ENCODE measurements at places on chromosomes 4 and X.

DNA sequence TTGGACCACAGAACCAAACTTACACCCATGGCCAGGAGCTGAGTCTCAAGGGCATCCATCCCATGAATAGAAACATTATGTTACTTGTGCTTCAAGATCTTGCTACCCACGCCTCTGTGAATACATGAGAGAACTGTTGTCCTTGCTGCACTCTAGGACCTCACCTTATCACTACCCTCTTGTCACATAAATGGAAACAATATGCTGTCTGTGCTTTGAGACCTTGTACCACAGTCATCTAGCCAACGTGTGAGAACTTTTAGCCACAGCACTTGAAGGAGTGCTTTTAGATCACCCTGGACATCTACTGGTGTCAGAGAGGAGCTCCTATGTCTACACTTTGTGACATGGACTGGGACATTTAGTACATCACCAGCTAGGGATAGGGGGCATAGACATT lies 30.7 kb upstream of the HUWE1 start:
- H3K4me3 ChIP-seq, result no peak overlapping the region
- H3K27me3 ChIP-seq, result no peaks in the 10 kb centered on the region
- H3K27ac ChIP-seq, result no peak overlapping the region
- DNase-seq, result no peak
- no peaks in the 10 kb centered on the region for H3K36me3 ChIP-seq

DNA sequence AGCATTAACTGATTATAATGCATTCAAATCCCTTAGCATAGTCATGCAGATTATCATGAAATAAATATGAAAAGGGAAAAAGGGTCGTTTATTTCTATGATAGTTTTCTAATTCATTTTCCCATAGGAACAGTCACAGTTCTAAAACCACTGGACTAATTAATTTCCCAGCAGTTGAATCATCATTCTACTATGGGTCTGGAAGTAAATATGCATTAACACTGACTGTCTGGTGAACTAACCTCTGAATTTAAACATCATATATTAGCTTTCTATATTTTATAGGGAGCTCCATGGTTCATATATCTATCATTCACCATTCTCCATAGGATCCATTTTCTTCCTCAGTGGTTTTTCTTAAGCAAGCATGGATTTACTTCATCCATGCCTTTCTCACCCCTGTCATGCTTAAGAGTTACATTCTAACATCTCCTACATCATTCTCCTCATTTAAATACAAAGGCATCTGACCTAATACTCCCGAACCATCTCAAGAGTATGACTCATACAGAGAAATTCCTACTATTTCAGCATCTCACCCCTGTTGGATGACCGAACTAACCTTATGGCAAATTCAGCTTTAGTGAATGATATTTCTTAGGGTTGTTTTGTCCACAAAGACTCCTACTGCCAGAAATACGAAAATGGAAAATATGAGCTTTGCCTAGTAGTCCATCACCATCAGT lies 198.7 kb upstream of the ADAMTS3 start:
- no peaks in the 10 kb centered on the region for H3K4me1 ChIP-seq
- H3K27me3 ChIP-seq, result no peaks in the 10 kb centered on the region
- no peak for DNase-seq
- no peak overlapping the region for H3K4me3 ChIP-seq

DNA sequence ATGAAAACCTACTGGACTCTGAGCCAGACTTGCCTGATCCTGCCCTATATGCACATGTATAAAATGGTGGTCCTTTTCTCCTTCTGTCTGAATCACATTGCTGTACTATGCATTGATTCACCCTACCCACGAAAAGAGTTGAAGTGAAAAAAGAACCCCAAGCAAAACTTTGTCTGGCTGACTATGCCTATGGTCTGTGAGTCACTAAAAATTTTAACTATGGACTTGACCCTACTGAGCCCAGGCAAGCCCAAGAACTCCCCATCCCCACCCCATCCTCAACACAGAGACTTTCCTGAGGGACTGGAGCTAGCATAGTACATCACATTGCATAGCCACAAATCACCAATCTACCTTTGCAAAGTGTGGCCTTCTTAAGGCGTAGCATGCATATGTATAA lies 116.6 kb upstream of the TENM3 start:
- DNase-seq, result no peak
- H3K27ac ChIP-seq, result no peak overlapping the region
- no peaks in the 10 kb centered on the region for H3K4me1 ChIP-seq
- H3K4me3 ChIP-seq, result no peak overlapping the region
- H3K27me3 ChIP-seq, result no peaks in the 10 kb centered on the region

DNA sequence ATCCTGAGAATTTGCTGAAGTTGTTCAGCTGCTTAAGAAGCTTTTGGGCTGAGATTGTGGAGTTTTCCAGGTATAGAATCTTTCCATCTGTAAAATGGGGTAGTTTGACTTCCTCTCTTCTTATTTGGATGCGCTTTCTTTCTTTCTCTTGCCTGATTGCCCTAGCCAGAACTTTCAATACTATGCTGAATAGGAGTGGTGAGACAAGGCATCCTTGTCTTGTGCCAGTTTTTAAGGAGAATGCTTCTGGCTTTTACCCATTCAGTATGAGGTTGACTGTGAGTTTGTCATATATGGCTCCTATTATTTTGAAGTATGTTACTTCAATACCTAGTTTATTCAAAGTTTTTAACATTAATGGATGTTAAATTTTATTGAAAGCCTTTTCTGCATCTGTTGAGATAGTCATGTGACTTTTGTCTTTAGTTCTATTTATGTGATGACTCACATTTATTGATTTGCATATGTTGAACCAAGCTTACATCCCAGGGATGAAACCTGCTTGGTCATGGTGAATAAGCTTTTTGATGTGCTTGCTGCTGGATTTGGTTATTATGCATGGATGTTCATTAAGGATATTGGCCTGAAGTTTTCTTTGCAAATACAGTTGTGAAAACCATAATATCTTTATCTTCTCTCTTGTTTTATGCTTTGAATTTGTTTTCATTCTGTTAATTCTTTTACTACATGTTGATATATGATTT lies 573.8 kb upstream of the NDST4 start:
- H3K4me3 ChIP-seq, result no peak overlapping the region
- H3K4me1 ChIP-seq, result no peaks in the 10 kb centered on the region
- no peak overlapping the region for H3K27ac ChIP-seq
- no peaks in the 10 kb centered on the region for H3K27me3 ChIP-seq

- DNase-seq, result no peak
- no peaks in the 10 kb centered on the region for H3K36me3 ChIP-seq
- no peaks in the 10 kb centered on the region for H3K4me1 ChIP-seq
- no peaks in the 10 kb centered on the region for H3K27me3 ChIP-seq
- H3K4me3 ChIP-seq, result no peak overlapping the region
These were observed 1187.8 kb downstream of the TECRL start for GRCh38 chr4:63221477-63221876.

DNA sequence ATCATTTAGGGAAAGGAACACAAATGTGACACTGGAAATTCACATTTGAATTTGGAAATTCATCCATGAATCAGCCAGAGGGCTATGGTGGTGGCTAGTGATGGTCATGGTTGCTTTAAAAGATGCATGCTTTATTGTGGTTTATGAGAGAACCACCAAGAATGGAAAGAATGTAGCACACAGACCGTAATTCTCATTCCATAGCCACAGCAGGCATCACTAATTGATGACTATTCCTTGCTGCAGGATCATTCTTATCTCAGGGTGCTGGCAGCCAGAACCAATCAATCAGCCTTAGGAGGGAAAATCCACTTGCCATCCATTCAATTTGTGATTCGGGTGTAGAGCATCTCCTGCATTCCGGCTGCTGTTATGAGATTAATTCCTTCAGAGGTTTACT lies 115.6 kb downstream of the DHRSX start:
- H3K36me3 ChIP-seq, result no peaks in the 10 kb centered on the region
- H3K4me1 ChIP-seq, result no peaks in the 10 kb centered on the region
- no peak overlapping the region for H3K27ac ChIP-seq
- H3K27me3 ChIP-seq, result no peaks in the 10 kb centered on the region
- no peak for DNase-seq

DNA sequence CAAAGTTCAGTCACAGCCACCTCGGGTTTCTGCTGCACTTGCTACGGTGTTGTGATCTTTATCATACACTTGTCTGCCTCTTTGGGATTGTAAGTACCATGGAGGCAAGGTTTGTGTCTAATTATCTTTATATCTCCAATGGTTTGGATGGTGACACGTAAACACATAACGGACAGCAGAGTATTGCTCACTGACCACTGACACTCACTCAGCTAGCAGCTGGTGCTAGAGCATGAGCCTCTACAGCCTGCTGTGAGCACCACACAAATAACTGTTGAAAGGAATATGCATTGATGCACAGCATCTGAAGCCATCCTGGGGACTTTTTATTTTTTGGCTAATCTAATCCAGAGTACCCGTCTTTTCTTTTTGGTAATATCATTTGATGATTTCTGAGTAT lies 156.0 kb downstream of the DCLK2 start:
- H3K4me1 ChIP-seq, result peaks cover 31% of the 10 kb centered on the region
- no peaks in the 10 kb centered on the region for H3K27me3 ChIP-seq
- no peak overlapping the region for H3K27ac ChIP-seq
- no peak overlapping the region for H3K4me3 ChIP-seq
- DNase-seq, result no peak

DNA sequence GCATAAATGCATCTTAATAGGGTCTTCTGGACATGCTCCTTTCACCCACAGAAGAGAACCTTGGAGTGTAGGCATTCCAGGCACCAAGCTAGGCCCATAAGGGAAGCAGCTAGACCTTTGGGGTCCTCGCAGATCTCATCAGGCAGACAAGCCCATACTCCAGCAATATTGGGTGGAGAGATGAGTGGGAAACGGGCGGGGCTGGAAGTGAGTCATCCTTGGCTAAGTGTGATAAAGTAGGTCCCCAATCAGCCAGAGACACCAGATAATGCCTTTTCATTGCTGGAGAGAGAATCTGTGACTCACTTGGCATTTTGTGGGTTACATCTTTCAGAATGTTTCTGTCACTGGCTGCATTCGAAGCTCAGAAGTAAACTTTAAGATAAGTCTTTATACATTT lies 133.3 kb upstream of the MBNL3 start:
- no peaks in the 10 kb centered on the region for H3K27me3 ChIP-seq
- H3K27ac ChIP-seq, result no peak overlapping the region
- DNase-seq, result no peak
- no peaks in the 10 kb centered on the region for H3K4me1 ChIP-seq
- H3K36me3 ChIP-seq, result no peaks in the 10 kb centered on the region
- H3K4me3 ChIP-seq, result no peak overlapping the region

DNA sequence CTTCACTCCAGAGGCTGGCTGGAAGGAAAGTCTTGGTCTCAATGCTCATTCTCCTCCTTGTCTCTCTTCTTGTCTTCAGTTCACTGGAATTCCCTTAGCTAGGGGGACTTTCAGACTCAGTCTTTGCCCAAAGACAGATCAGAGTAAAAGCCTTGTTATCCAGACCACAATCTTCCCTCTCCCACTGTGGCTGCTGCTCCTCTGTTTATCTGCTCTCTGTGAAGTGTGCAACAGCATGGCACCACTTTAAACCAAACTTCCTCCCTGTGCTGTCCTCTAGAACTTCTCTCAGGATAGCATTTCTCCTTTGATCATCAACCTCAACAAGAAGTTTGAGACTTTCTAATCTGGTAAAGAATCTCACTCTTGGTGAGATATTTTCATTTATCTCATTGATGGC lies 530.1 kb upstream of the SLIT2 start:
- H3K4me3 ChIP-seq, result no peak overlapping the region
- no peaks in the 10 kb centered on the region for H3K27me3 ChIP-seq
- H3K4me1 ChIP-seq, result no peaks in the 10 kb centered on the region
- H3K36me3 ChIP-seq, result no peaks in the 10 kb centered on the region
- H3K27ac ChIP-seq, result no peak overlapping the region

DNA sequence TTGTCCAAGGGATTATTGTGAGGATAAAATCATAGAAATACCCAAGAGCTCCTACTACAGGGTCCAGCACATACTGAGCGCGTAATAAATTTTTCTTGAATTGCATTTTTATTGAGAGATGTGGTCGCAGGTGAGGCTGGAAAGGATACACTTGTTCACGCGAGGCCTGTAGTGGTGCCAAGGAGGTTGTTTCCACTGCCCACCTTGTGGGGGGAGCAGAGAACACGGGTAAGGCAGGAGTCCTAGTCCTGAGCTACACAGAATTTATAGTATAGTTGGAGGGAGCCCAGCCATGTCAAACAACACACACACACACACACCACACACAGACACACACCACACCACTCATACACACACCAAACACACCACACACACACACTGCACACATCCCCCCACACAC lies 31.8 kb upstream of the CYP4V2 start:
- H3K4me3 ChIP-seq, result no peak overlapping the region
- H3K4me1 ChIP-seq, result no peaks in the 10 kb centered on the region
- no peaks in the 10 kb centered on the region for H3K27me3 ChIP-seq
- no peak for DNase-seq
- H3K27ac ChIP-seq, result no peak overlapping the region

DNA sequence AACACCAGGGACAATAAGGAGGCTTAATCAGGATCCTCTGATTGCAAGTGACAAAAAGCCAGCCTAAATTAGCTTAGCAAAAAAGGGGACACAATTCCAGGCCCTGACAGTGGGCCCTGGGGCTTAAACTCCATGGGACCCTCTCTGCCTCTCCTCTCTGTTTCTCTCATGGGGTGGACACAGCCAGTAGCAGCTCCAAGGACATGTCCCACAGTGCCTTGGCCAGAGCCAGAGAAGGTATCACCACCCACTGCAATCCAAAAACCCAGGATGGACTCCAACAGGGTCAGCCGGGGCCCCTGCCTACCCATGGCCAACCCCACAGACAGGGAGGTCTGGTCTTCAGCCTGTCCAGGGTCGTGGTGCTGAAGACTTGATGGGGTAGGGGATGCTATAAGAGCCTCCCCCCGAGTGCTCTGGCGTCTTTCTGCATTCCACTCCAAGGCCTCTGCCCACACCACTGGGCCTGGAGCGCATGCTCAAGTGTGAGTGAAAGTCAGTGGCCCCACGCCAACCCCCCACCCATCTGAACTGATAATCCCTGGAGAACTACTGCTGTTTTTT lies 19.7 kb upstream of the PPP2R2C start:
- H3K27ac ChIP-seq, result no peak overlapping the region
- no peaks in the 10 kb centered on the region for H3K4me1 ChIP-seq
- no peak overlapping the region for H3K4me3 ChIP-seq
- no peak for DNase-seq
- no peaks in the 10 kb centered on the region for H3K36me3 ChIP-seq

Measured in SK-N-SH (cell line).